Right cardiac atrium (tissue), 5 donors: ENCODE measurements at places on chromosomes 6 and 20. TPM values are rescaled to one million over a fixed set of nuclear protein-coding genes. Genes with fewer than 3 reads are reported as not detected.
A peak's percentile ranks its signal among the peaks of the same experiment; 100 is the strongest.

GRCh38 chr6:125747589-125748405 lies 1.6 kb upstream of the HEY2 start:
- peak; percentile 77 for DNase-seq

GRCh38 chr6:108895571-108895970 lies 47.3 kb downstream of the ARMC2 start:
- no peak for DNase-seq

DNA sequence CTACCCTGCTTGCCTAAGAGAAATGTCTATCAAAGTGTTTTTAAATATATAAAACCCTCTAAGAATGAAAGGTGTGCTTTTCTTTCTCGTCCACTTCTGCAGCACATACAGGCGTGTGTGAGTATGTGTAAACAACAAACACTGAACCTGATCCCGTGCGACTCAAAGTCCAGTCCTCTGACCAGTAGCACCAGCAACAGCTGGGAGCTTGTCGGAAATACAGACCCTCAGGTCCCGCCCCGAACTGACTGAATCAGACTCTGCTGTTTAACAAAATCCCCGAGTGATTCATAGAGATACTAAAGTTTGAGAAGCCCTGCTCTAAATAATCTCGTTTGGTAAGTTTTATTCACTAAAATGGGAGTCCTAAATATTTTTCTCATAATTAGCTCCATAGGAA lies 208.0 kb upstream of the KCNQ5 start:
- DNase-seq = no peak

DNA sequence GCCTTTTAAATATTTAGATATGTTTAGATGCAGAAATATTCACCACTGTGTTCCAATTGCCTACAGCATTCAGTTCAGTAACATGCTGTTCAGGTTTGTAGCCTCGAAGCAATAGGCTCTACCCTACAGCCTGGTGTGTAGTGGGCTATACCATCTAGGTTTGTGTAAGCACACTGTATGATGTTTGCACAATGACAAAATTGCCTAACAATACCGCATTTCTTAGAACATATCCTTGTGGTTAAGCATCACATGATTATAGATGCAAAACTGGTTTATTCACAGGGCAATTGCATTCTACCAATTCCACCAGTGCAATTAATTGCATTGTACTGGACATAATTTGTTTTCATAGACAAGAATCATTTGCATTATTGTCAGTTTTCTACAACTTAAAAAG lies 7.9 kb upstream of the SLC22A16 start:
- DNase-seq = no peak

The STMND1 gene
- total RNA-seq = not detected

The LY6G6C gene
- total RNA-seq = not detected
